Breast epithelium (tissue), 4 donors: ENCODE measurements at places on chromosomes 16 and 17. TPM values are rescaled to one million over a fixed set of nuclear protein-coding genes. Genes with fewer than 3 reads are reported as not detected.

DNA sequence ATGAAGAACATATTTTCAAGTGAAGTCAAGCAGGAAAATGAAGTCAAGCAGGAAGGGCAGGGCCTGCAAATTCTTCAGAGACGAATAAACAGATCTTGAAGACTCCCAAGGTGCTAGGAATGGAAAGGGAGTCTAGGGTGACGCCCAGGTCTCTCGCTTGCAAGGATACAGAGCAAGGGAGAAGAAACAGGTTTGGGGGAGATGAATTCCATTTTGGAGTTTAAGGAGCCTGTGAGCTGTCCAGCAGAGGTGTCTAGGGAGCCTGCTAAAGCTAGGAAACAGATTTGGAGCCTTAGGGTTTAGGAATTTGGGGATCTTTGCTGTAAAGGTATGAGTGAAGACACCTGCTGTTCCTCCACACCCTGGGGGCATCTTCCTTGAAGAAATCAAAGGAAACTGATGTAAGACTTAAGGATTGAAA, 2.0 kb upstream of the UNKL start:
- no peak overlapping the region for H3K27ac ChIP-seq
- H3K36me3 ChIP-seq, result no peaks in the 10 kb centered on the region
- peaks cover 9% of the 10 kb centered on the region for H3K4me1 ChIP-seq
- no peak overlapping the region for H3K4me3 ChIP-seq
- no peak for DNase-seq
- H3K27me3 ChIP-seq, result no peaks in the 10 kb centered on the region

GRCh38 chr17:79847698-79848369, 8.6 kb upstream of the CBX4 start:
- peaks cover 3% of the 10 kb centered on the region for H3K4me1 ChIP-seq
- H3K36me3 ChIP-seq, result no peaks in the 10 kb centered on the region
- no peak overlapping the region for H3K27ac ChIP-seq
- no peak overlapping the region for H3K4me3 ChIP-seq
- DNase-seq, result no peak

DNA sequence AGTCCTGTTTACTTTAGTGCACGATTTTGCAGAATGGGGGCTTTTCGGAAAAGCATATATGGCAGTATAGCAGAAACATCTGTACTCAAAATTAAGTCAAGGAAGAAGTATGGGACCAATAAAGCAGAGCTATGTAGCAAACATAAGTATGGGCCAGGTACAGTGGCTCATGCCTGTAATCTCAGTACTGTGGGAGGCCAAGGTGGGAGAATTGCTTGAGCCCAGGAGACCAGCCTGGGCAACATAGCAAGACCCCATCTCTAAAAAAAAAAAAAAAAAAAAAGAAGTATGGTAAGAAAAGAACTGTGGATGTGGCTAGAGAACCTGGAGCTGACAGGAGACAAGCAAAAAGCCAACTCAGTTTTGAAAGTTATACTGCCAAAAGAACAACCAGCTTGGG, 36.1 kb downstream of the ZNF652 start:
- no peaks in the 10 kb centered on the region for H3K36me3 ChIP-seq
- H3K27me3 ChIP-seq, result no peaks in the 10 kb centered on the region
- DNase-seq, result no peak

DNA sequence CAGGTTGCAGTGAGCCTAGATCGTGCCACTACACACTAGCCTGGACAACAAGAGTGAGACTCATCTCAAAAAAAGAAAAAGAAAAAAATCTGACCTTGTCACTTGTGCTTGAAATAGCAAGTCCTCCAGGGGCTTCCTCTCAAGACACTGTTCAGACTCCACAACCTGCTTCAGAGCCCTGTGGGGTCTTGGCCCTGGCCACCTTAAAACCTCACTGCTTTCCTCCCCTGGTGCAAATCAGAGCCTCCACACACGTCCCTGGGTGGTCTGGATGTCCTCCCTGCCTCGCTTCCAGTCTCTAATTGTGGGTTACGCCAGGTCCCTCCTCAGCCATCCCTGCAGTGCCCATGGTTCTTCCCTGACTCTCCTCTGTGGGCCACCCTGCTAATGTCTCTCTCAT, 4.7 kb downstream of the ACD start:
- H3K27ac ChIP-seq, result no peak overlapping the region
- no peak overlapping the region for H3K4me3 ChIP-seq
- DNase-seq, result no peak
- H3K4me1 ChIP-seq, result peaks cover 7% of the 10 kb centered on the region
- H3K36me3 ChIP-seq, result no peaks in the 10 kb centered on the region

- H3K36me3 ChIP-seq, result no peaks in the 10 kb centered on the region
- H3K4me1 ChIP-seq, result no peaks in the 10 kb centered on the region
- no peak overlapping the region for H3K27ac ChIP-seq
These were observed 303.0 kb upstream of the ZFHX3 start for GRCh38 chr16:73350707-73351452.

GRCh38 chr16:20285993-20286499, 41.3 kb downstream of the GP2 start:
- H3K36me3 ChIP-seq, result no peaks in the 10 kb centered on the region
- peaks cover 3% of the 10 kb centered on the region for H3K27me3 ChIP-seq
- H3K27ac ChIP-seq, result no peak overlapping the region
- DNase-seq, result no peak

- no peaks in the 10 kb centered on the region for H3K27me3 ChIP-seq
- no peaks in the 10 kb centered on the region for H3K36me3 ChIP-seq
- no peak for DNase-seq
These were observed 137.6 kb downstream of the AATF start for GRCh38 chr17:37086334-37086733.

DNA sequence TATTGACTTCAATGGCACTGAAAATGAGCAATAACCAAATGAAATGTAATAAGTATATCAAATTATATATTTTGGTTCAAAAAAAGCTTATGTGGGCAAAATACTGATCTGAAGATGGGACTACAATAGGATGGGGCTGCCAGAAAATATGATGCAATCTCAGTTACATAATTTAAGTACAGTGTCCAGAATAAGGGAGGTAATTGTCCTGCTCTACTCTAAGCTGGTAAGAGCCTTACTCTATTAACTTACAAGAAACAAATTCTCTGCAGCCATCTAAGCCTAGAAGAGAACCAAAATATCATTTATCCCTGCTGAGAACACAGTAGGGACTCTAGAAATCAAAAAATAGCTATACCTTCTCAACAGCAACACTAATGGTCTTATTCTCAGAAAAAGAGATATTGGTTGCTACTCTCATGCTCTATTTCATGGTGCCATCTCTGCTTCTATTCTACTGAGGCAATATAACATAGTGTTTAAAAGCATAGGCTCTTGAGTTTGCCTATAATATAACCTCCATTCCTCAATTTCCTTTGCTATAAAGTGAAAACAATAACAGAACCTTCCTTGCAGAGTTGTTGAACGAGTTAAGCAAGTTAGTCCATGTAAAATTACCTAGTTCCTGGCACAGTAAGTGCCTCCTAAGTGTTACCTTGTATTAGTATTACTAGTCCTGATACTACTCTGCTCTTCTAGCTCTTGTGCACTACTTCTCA, 19.9 kb downstream of the NQO1 start:
- H3K27ac ChIP-seq, result peak overlapping the region; percentile 51
- no peaks in the 10 kb centered on the region for H3K27me3 ChIP-seq
- peaks cover 10% of the 10 kb centered on the region for H3K4me1 ChIP-seq

DNA sequence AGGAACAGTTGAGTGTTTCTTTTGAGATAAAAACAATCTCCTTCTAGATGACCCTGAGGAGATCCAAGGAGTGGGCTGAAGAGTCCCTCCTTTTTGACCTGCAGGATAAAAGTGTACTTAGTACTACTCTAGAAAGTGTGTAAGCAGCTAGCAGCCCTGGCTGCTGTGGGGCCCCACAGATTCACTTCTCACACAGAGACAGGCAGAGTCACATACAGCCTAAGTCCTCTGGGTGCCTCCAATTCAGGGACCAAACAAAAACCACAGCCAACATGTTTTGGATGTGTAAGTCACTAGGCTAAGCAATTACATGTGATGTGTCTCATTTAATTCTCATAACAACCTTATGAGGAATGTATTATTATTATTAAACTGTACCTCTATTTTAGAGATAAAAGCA, 97.1 kb downstream of the TMEM100 start:
- no peak overlapping the region for H3K4me3 ChIP-seq
- DNase-seq, result no peak
- no peak overlapping the region for H3K27ac ChIP-seq
- H3K27me3 ChIP-seq, result no peaks in the 10 kb centered on the region

DNA sequence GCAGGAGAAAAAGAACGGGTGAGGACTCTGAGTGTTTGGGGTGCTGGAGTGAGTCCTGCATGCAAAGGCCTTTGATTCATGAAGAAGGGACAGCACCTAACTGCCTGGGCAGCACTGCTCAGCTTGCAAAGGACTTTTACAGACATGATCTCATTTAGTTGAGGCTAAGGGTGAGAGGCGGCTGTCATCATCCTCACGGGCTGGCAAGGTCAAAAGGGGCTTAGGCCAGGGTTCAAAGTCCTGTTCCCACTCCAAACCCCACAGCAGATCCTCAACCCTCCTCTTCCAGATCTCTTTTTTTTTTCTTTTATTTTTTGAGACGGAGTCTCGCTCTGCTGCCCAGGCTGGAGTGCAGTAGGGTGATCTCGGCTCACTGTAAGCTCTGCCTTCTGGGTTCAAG, 4.8 kb downstream of the RHBDF2 start:
- H3K27me3 ChIP-seq, result no peaks in the 10 kb centered on the region
- no peak overlapping the region for H3K4me3 ChIP-seq
- no peaks in the 10 kb centered on the region for H3K36me3 ChIP-seq
- no peak overlapping the region for H3K27ac ChIP-seq
- DNase-seq, result no peak

- H3K27me3 ChIP-seq, result no peaks in the 10 kb centered on the region
- no peaks in the 10 kb centered on the region for H3K36me3 ChIP-seq
- H3K27ac ChIP-seq, result peak overlapping the region; percentile 70
- peak; percentile 60 for DNase-seq
- H3K4me1 ChIP-seq, result no peaks in the 10 kb centered on the region
These were observed 23.9 kb downstream of the SLC39A11 start for GRCh38 chr17:73068322-73069153.

DNA sequence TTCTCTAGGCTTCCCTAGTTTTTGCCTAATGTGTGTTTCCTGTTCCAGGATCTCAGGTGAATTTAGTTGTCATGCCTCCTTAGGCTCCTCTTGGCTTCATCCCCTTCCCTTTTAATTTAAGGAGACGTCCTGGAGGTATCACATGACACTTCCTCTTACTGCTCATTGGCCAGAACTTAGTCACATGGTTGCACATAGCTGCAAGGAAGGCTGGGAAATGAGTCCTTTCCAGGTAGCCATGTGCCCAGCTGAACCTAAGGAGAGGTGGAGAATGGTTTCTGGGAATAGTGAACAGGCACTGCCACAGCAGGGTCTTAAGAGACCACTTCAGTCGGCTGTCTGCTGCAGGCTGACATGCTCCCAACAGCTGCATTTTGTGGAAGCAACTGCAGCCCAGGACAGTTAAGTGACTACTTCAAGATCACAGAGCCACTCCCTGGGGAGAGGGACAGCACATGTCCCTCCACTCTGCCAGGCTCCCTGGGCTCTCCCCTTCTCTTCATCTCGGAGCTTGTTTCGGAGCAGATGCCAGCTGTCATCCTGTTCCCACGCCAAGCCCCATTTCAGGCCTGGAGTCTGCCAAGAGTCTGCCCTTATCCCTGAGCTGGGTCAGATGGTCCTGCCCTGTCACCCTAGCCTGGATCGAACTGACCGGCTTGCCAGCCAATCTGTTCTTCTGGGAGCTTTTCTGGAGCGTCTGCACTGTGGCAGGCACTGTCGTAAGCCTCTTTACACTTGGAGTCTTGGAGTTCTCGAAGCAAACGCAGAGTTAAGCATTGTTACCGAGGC, 81.4 kb upstream of the FOXF1 start:
- no peak for DNase-seq
- H3K4me3 ChIP-seq, result no peak overlapping the region
- H3K36me3 ChIP-seq, result no peaks in the 10 kb centered on the region
- no peaks in the 10 kb centered on the region for H3K4me1 ChIP-seq
- peaks cover 41% of the 10 kb centered on the region for H3K27me3 ChIP-seq

- H3K4me3 ChIP-seq, result no peak overlapping the region
- no peak for DNase-seq
- no peaks in the 10 kb centered on the region for H3K27me3 ChIP-seq
These were observed 31.0 kb downstream of the HEATR3 start for GRCh38 chr16:50096791-50097190.

DNA sequence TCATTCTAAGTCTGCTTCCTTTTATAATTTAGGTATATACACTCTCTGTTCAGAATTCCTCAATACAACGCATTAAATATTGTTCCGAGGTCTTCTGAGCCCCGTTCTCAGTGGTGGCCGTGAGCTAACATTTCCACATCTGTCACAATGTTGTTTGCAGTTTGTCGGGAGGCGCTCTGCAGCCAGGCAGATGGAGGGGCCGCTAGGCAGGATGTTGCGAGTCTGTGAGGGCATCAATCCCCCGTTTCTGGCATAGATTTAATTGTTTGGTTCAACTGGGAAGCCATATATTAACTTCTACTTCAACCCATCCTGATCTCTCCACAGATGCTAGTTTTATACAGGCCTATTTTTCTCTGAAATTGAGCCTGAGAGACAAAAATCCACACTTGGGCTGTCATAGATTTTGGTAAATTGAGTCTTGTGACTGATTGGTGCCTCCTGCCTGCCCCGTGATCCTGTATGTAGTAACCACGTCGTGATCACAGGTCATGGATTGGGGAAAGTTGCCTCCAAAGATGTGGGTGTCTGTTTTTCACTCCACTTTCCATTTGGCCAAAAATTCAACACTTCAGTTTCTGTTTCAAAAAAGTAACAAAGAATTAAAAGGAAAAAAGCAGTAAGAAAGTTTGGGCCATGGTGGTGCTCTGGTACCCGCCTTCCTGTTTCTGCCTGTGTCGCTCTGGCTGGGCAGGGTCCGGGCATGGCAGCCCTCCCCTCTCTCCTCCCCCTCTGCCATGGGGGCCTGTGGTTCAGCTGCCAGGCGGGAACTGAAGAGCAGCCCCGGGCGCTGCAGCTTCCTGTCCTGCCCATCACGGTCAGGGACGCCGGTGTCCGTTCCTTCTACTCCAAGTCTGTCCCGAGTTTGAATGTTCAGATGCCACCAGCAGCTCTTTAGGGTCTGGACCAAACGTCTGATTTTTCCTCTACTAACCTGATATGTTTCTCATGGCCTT, 41.5 kb downstream of the RPTOR start:
- no peak overlapping the region for H3K27ac ChIP-seq
- no peaks in the 10 kb centered on the region for H3K27me3 ChIP-seq
- DNase-seq, result no peak
- H3K4me1 ChIP-seq, result no peaks in the 10 kb centered on the region
- no peak overlapping the region for H3K4me3 ChIP-seq
- no peaks in the 10 kb centered on the region for H3K36me3 ChIP-seq

The ANKS4B gene
- not detected for total RNA-seq

The NUBP1 gene
- total RNA-seq, result 32.1 TPM

The CEP20 gene
- 43.9 TPM for total RNA-seq

The TTLL6 gene
- total RNA-seq, result 0.32 TPM

The BICDL2 gene
- total RNA-seq, result 31.5 TPM

The CES1 gene
- 128 TPM for total RNA-seq

The ZNF598 gene
- total RNA-seq, result 25.2 TPM

The KRTAP2-3 gene
- total RNA-seq, result not detected

The STH gene
- not detected for total RNA-seq

The SOX9 gene
- total RNA-seq, result 15.7 TPM

The JUP gene
- 107 TPM for total RNA-seq

The TNFRSF17 gene
- not detected for total RNA-seq
